ENCODE measurements at places on chromosomes 5 and 9. TPM values are rescaled to one million over a fixed set of nuclear protein-coding genes. Genes with fewer than 3 reads are reported as not detected.

- DNase-seq = no peak
These were observed 2.0 kb downstream of the ASPN start for GRCh38 chr9:92480291-92480771.

RPL7A gene
- total RNA-seq = 4,134 TPM

- no peak for DNase-seq
These were observed 194.0 kb downstream of the PDZD2 start for GRCh38 chr5:31832966-31833365.

- DNase-seq = no peak
These were observed 24.9 kb downstream of the TENT2 start for GRCh38 chr5:79636981-79637733.

- DNase-seq = no peak
These were observed 24.0 kb upstream of the F2RL1 start for GRCh38 chr5:76794871-76795270.

GRCh38 chr9:100554935-100555401 is 22.9 kb upstream of the CAVIN4 start:
- DNase-seq = no peak

DNA sequence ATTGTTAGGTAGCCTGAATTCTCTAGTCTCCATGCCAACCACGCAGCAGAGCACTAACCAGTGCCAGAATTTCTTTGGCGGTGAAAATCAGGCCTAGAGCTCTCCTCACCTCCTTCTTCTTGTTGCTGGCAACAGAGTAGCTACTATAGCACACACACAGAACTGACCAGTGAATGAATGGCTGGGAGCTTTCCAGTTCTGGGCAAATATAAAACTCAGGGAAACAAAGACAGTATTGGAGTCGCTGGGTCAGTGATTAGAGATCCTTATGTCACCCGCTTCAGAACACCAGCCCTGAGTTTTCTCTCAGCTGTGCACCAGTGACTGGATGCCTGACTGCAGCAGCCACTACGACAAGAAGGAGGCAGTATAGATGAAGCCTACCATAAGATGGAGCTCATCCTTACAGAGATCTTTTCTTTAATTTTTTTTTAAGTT is 26.9 kb upstream of the FEM1C start:
- DNase-seq = no peak

- no peak for DNase-seq
These were observed 125.7 kb downstream of the SEMA6A start for GRCh38 chr5:116448870-116449427.
